ENCODE measurements at places on chromosomes 4 and X.
A peak's percentile ranks its signal among the peaks of the same experiment; 100 is the strongest.

GRCh38 chrX:7133050-7133440 is 14.5 kb upstream of the STS start:
- DNase-seq, result no peak

GRCh38 chrX:13177921-13178566 is 133.6 kb upstream of the FAM9C start:
- no peak for DNase-seq

GRCh38 chrX:101164766-101165590 is 54.6 kb upstream of the DRP2 start:
- no peak for DNase-seq

DNA sequence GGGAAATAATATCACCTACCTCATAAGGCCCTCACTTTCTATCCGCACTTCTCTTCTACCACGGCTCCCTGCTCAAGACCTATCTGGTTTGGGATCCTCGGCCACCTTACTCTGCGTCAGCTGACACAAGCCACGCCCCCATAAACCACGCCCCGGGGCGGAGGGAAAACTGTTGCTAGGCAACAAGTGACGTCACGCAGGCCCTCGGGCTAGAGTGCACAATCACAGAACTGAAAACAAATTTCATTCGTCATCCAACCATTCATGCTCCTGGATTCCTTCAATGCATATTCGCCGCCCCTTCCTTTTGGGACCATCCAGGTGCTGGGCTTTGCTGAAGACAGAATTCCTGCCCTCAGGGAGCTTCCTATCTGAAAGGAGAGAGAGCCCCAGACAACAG is 66.3 kb downstream of the SMC1A start:
- DNase-seq, result peak; percentile 4

- DNase-seq, result no peak
Measured at GRCh38 chr4:159673221-159673620, 570.3 kb downstream of the RAPGEF2 start.

Data from GM12865 (cell line).